ENCODE measurements at places on chromosomes 2 and 18.
A peak's percentile ranks its signal among the peaks of the same experiment; 100 is the strongest.

GRCh38 chr2:65096948-65097347 lies 33.0 kb downstream of the RAB1A start:
- no peak for DNase-seq

GRCh38 chr2:78034706-78035105 lies 512.5 kb upstream of the LRRTM4 start:
- DNase-seq: no peak

- peak; percentile 56 for DNase-seq
Measured at GRCh38 chr18:37476182-37476581, 89.4 kb downstream of the CELF4 start.

GRCh38 chr2:101722864-101723263 lies 25.4 kb downstream of the MAP4K4 start:
- no peak for DNase-seq

DNA sequence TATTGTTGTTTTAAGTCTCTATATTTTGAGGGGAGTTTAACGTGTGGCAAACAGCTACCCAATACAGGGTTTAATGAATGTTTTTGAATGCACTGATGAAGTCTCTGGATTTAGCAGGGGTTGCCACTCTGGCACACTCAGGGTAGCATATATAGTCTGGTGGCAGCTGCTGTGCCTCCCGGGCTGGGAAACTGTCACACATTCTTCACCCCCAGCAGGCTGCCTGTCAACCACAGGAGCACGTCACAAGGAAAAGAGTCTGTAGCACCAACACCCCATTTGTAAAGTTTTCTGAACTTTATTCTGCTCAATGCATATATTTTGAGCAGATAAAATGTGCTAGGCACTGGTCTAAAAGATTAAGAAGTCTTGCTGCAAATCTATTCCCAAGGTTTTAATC lies 39.3 kb downstream of the NGEF start:
- DNase-seq: no peak

GRCh38 chr2:6412533-6413091 lies 453.1 kb downstream of the CMPK2 start:
- no peak for DNase-seq

DNA sequence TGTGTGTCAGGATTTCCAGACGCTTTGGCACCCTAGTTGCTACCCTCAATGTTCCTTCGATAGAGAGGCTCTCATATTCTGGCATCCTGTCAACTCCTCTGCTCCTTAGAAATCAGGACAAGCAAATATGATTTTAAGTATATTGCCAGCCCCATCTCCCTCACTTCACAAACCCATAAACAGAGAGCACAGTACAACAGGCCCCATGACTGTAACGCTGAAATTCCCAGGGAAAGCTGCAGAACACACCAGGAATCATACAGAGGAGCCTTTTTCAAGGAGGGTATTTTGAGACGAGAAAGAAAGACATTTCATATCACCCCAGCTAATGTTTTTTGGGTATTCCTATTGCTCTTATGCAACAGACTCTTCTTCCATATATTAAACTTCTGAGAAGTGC lies 162.9 kb downstream of the NAPG start:
- no peak for DNase-seq

DNA sequence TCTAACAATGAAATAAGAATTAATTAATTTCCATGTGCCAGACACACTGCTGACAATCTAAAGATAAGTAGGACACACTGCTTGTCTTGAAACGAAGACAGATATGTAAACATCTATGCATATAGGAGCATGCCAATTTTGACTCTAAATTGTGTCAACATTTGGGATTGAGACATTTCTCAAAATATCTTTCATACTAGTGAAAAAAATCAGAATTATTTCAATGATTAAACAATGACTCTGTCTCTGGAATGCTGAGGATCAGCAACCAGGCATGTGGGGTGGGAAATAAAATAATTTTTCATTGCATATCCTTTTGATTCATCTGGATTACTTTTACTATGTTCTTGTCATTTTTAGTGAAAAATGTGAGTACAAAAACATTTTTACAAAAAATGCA lies 262.6 kb upstream of the SYT4 start:
- DNase-seq: no peak

DNA sequence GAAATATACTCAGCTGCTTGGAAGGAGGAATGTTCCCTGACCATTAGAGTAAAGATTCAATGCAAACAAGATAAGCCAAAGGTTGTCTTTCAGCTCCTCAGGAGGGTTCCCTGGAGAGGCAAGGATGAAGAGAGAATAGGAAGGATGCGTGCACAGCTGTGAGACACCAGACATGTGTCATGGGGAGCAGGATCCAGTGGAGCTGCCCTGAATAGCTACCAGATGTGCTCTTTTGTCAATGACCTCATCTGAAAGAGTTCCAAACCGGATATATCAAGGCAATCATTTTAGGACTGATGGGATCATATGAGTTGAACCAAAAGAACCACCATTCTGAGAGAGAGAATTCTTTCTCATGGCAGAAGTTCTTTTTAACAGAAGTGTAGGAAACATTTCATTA lies 490.6 kb downstream of the IRS1 start:
- DNase-seq: no peak

GRCh38 chr2:77190721-77191346 lies 331.3 kb downstream of the LRRTM4 start:
- no peak for DNase-seq

- no peak for DNase-seq
Measured at GRCh38 chr2:30301551-30301950, 70.2 kb downstream of the LBH start.

DNA sequence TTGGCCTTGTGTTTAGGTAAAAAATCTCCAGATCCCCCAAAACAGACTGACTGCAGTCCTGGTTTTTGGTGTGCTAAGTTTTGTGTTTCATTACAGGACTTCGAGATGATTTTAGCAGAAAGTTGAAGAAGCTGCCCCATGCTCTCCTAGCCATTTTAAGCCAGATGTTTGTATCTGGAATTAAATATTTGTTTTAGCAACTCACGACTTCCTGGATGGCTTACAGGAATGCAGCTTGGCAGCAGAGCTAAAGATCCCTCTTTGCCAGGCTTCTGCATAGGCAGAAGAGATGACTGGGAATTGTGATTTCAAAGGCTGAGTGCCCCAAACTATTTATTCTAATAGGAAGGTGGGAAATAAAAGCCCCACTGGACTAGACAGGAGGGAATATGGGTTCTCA lies 31.1 kb downstream of the ONECUT2 start:
- no peak for DNase-seq

DNA sequence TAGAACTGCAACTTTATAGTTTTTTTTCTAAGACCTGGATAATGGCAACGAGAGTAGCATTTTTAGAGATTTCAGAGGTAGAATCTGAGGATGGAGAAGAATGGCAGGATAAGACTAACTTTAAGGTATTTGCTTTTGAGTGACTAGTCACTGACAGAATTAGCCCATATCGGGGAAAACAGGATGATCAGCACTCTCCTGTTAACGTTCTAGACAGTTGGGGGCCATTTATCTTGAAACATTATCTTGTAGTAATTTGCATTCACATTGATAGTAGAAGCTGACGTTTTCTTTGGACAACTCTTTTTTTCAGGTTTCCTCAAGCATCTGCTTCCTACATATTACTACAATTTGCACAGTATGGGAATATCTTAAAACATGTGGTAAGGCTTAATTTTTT lies 32.9 kb downstream of the NUP35 start:
- DNase-seq: no peak

DNA sequence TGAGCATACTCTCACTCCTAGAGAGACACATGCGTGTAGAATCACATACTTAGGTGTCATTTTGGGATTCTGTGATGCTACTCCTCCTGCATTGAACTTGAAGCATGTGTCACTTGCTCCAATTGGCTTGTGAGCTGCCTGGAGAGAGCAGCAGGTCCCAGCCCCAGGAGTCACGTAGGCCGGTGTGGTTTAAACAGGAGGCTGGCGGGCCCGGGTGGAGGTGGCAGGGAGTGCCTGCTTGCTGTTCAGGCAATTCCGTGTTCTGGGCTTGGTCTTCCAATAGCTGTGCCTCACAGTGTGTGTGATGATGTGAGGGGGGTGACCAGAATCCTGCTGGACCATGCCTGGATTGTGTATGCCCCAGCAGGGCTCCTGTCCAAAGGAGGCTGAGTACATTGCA lies 51.0 kb downstream of the ZNF236 start:
- DNase-seq: no peak

DNA sequence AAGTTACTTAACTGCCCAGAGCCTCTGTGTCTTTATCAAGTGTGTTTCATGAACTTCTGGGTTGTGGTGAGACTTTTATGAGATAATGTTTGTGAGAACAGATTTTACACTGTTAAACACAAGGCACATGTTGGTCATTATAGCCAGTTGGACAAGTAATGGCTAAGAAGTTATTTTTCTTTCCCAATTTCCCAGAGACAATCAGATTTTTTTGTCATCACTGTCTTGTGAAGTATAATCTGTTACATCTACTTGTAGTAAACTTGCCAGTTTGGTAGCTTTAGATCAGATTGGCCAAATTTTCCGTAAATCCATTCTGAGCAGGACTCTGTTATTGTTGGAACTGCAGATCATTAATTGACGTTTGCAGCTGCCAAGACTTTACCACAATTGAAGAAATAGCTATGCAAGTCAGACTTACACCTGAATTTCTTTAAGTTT lies 838.8 kb downstream of the SLC4A3 start:
- DNase-seq: no peak

GRCh38 chr2:196160101-196160500 lies 11.3 kb downstream of the STK17B start:
- DNase-seq: peak; percentile 79

DNA sequence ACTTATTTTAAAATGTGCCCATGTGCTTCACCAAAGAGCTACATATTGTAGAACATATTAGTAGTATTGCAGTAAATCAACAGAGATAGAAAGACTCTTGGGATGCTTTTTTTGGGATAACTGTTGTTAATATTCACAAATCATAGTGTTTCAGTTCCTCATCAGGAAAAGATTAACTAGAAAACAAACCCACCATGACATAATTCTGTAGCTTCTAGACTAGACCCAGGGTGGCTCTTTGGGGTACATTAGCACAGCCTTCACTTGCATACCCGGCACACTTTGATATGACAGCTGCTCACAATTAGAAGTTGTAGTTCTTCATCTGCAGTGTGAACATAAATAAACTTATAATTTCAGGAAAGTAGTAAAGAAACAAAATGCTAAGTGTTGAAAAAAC lies 154.2 kb downstream of the ATP9B start:
- no peak for DNase-seq

- no peak for DNase-seq
Measured at GRCh38 chr2:128271597-128271910, 47.1 kb downstream of the HS6ST1 start.

DNA sequence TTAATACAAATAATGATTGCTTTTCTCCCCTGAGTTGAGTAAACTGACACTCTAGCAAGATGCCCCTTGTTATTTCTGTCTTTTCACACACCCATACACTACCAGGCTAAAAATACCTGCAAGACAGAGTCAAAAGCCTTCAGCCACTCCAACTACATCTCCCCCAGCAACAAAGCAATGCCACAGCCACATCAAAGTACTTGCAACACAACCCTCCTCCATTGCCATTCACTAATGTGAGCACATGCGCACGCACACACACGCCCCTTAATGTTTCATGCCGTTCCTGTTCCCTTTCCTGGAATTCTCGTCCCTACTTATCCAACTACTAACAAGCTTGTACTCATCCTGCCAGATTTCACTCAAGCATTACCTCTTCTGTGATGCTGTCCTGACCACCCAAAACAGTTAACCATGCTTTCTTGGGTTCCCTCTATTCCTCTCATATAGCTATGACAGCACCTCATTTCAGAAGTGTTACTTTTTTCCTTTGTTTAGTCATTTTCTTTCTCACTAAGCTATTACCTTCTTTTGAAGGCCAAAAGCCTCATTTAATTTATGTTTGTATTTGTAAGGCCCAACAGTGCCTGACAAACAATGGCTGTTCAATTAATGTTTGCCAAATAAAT lies 29.6 kb downstream of the SLC25A12 start:
- peak; percentile 48 for DNase-seq

DNA sequence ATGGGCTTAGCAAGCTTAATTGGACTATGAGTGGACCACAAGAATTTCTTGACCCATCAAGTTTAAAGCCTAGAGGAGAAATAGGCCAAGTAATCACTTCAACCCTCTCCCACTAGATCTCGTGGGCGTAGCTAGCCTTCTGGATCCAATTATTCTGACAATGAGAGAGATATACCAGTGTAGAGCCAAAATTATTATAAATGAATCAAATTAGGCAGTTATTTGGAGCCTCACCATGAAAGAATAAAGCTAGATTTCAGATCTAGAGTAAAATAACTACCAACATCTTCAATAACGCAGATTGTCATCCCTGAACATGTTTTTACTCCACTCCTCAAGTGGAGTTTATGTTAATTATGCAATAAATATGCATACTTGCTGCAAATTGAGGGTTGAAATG lies 143.9 kb upstream of the CDH20 start:
- no peak for DNase-seq

GRCh38 chr2:156474401-156474800 lies 38.2 kb downstream of the GPD2 start:
- no peak for DNase-seq

DNA sequence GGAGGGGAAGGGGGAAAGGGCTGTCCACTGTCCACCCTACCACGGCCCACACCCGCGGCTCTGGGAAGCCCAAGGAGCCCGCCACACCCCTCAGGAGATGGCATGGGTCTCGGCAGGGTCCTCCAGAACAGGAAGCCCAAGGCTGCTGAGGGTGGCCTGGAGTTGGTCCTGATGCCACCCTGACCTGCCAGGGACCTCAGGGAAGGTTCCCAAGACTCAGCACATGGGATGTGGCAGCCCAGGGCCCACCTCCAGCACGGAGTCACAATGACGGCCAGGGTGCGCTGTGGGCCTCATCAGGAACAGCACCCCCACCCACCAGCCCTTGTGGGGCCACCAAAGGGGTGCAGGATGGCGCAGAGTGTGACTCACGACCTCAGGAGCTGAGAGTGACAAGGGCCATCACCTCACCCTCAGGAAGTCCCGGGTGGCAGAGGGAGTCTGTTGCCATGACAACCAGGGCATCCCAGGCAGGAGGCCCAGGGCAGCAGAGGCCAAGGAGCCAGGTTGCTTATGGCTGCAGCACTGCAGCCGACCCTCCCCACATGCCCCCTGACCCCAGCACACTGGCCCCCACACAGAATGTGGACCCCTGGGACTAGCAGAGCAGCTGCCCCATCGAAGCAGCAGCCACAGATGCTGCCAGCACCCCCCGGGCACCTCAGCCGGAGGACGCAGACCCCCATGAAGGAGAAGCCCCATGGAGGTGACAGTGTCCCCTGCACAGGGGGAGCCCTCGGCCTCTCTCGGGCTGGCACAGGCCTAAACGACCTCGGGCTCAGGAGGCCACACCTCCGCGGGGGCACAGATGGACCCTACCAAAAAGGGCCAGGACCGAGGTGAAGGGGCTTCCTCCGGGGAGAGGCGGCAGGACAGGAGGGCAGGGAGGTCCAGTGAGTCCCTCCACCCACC lies 34.3 kb downstream of the KIF1A start:
- no peak for DNase-seq

- DNase-seq: no peak
Measured at GRCh38 chr2:10215393-10215935, 87.2 kb upstream of the HPCAL1 start.

DNA sequence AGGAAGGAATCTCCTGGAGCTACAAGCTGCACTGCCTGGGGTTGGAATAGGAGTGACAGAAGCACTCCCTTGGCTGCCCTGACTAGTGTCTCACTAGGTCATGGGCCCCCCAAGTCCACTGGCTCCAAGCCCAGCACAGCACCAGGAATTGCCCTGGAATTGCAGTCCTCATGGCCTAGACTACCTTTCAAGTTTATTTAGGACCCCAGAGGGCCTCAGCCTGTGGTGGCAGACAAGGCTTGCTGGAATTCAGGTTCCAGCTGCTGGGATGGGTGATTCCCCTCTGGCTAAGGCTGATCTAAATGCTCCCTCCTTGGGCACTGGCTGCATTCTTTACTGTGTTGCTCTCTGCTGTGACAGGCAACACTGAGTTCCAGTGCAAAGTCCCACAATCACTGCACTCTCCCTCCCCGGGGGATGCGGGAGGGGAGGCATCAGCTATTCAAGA lies 14.0 kb downstream of the STRADB start:
- no peak for DNase-seq
